ENCODE measurements at places on chromosomes 6 and 20.

- no peak for DNase-seq
Observed at GRCh38 chr6:162856885-162857284, 129.1 kb downstream of the PACRG start.

- no peak for DNase-seq
Observed at GRCh38 chr6:32947552-32948465, 5.1 kb downstream of the HLA-DMA start.

- DNase-seq, result no peak
Observed at GRCh38 chr20:45944151-45944964, 9.9 kb downstream of the PCIF1 start.

- no peak for DNase-seq
Observed at GRCh38 chr6:147207351-147207750, 3.1 kb downstream of the STXBP5 start.

GRCh38 chr6:9647599-9647998 lies 767.3 kb downstream of the TFAP2A start:
- no peak for DNase-seq

DNA sequence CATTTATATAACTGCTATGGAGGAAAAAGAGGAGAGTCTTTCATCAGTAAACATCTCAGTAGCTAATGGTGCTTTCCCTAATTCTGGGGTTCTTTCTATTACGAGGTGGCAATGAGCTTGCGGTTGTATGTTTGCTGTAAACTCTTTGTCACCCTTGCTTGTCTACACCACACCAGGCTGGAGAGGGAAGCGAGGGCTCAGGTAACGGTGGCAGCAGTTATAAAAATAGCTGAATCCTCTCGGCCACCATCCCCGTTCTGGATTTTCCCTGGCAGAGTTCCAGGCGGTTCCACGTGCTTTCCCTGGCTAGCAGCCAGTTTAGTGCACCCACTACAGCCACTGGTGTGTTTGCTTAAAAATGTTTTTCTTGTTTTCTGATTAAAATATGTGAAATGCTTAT lies 39.0 kb downstream of the MAS1 start:
- no peak for DNase-seq

DNA sequence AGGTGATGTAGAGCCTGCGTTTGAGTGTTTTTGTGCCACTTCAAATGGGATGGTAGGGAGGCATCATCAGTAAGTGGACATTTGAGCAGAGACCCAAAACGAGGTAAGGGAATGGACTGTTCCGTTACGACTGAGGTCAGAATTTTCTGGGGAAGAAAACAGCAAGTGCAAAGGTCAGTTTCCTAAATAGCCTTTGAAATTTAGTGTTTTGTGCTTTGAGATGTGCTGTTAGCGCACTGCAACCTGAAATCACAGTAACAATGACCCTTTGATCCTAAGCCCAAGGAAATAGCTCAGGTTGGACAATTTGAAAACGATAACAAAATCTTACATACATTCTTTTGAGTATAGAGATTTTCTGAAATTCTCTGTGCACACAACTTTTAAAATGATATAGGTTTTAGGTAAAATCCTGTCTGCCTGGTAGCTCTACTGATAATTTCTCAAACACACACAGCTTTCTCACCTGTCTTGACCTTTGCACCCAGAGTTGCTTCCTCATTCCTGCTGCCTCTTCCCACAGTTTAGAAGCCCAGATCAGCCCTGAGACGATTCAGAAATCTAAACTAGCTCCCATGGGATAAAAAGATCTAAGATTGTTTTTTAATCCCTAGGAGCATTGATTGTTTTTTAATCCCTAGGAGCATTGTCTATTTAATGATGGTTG lies 22.1 kb downstream of the DCBLD1 start:
- DNase-seq, result no peak

GRCh38 chr6:43883847-43884651 lies 114.0 kb downstream of the VEGFA start:
- no peak for DNase-seq

DNA sequence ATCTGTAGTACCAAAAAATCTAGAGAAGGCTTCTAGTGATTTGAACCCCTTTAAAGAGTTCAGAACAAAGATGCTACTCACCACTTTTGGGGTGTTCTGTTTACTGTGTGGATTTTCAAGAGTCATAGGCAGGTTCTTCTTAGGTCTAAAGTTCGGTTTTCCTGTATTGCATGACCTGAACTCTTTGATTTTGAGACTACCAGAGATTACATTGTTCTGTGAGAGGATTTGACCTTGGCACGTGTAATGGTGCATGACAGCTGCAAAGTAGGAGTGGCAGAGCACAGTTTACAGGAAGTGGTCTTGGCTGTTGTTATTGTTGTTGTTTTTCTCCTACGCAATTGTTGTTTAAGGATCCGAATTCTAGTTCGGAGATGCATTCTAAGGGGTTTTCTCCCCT lies 592.7 kb downstream of the EPHA7 start:
- no peak for DNase-seq

DNA sequence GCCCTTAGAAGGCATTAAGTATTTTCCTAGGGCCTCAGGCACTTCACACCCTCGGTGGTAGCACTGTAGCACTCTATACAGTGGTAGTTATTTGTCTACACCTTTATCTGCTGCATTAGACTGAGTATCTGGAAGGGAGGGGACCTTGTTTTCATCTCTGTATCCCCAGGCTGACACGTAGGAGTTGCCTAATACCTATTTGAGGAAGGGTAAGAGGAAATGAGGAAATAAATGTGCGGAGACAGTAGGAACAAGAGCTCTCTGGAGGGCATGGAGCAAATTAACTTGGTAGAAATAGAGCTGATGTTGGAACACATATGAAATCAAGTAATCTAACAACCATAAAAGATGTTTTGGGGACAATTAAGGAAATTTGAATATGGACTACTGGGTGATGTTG lies 3.9 kb downstream of the CNPY3 start:
- no peak for DNase-seq

DNA sequence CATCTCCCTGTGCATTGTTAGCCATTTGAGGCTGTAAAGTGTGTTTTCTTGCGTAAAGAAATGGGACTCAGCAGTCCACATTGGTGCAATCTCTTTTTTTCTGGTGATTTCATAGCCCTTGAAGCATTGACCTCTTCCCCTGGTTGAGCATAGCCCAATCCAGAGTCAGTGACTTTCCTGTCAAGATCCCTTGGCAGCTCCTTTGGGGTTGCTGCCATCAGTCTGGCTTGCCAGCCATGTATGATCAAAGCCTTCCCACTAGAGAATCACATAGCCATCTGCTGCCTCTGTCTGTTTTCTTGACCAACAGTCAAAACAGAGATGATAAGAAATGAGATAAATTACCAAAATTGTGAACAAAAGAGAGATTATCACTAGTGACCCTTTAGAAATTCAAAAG lies 19.6 kb downstream of the HLA-A start:
- DNase-seq, result no peak
